NCI-H774 (cell line): ENCODE measurements at places on chromosomes 4 and X.

GRCh38 chr4:151629097-151629783 is 131.6 kb downstream of the GATB start:
- DNase-seq: no peak

GRCh38 chr4:99436462-99436861 is 1.3 kb upstream of the ADH7 start:
- DNase-seq: no peak

- no peak for DNase-seq
Observed at GRCh38 chr4:106818764-106819163, 217.3 kb downstream of the DKK2 start.

DNA sequence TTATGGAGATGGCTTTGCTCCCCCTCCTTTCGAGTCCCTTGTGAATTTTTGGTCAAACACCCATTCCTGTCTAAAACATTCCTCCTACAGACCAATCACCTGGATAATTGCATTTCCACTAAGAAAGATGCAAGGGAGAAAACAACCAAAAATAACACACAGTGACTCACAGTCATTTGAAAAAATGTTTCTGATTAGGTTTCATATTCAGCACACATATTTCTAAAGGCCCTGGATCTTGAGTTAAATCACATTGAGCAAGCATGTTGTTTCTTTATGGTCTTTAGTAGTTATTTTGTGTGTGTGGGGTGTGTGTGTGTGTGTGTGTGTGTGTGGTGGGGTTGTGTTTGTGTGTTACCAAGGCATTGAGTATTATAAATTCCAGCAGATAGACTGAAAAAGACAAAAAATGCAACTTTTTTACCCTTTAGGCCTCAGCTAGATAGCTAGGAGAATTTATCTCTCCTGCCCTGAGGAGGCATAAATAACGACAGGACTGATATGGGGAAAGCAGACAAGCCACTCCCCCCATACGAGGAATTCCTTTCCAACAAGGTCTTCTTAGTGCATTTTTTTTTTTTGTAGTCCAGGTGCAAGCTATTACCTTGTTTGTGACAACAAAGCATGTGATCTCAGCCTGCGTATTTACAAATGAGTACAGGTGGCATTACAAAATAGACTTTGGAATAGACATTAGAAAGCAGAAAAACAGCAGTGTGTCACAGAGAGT is 265.4 kb upstream of the ADGRL3 start:
- peak; percentile 39 for DNase-seq

- no peak for DNase-seq
Observed at GRCh38 chr4:18980516-18981233, 959.1 kb upstream of the LCORL start.

GRCh38 chr4:1401409-1402020 is 4.7 kb downstream of the NKX1-1 start:
- DNase-seq: no peak

DNA sequence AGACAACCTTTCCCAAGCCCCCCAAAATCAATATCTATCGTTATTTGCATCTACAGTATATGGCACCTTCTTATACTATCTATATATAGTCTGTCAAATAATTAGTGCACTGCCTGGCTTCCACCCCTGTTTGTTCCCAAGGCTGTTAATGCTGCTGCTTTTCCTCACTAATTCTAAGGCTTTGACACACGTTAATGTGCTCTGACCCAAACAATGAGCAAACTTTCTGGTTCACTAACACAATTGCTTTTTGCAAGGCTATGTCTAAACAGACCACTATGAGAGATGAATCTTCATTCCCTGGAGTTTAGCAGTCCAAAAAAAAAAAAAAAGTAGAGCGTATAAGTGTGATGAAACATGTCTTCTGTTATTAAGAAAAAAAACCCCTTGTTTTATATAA is 360.9 kb upstream of the AGA start:
- no peak for DNase-seq

GRCh38 chr4:7635445-7636239 is 200.9 kb upstream of the PSAPL1 start:
- peak; percentile 22 for DNase-seq

DNA sequence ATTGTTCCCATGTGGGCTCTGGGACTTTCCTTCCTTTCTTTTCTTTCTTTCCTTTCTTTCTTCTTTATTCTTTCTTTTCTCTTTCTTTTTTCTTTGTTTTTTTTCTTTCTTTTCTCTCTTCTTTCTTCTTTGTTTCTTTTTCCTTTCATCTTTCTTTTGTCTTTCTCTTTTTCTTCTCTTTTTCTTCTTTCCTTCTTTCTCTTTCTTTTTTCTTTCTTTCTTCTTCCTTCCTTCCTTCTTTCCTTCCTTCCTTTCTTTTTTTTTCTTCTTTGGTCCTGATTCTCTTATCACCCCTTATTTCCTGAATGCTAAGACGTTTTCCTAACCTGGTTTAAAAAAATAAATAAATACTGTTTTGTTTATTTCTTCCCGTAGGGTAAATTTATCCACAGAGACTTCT is 93.2 kb downstream of the CRLF2 start:
- DNase-seq: no peak

DNA sequence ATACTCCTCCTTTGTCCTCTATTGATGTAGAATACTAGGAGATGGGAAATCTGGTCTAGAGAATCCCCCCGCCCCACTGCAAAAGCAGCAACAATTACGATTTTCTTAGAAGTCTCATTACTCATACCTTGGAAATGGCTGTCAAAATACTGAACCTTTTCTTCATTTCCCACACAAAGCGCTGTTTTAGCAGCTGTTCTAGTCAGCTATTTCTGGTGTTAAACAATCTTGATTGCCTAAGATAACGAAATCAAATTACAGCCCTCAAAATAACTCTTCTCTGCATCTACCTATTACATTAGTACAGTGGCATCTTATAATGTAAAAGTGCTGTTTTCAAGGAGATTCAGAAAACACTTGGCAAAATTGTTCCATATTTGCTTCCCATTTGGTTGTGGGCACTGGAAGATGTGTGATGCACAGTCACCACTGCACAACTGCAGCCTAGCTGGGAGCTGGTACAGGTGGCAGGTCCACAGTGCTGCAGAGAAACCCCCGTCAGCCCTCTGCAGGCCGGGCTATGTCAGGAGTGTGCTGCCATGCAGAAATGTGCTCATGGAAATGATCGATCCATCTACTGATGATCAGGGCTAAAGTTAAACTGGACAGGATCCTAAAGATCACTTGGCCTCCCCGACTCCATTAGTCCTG is 50.4 kb downstream of the TBC1D9 start:
- no peak for DNase-seq

GRCh38 chrX:13520936-13521335 is 48.5 kb upstream of the EGFL6 start:
- no peak for DNase-seq

DNA sequence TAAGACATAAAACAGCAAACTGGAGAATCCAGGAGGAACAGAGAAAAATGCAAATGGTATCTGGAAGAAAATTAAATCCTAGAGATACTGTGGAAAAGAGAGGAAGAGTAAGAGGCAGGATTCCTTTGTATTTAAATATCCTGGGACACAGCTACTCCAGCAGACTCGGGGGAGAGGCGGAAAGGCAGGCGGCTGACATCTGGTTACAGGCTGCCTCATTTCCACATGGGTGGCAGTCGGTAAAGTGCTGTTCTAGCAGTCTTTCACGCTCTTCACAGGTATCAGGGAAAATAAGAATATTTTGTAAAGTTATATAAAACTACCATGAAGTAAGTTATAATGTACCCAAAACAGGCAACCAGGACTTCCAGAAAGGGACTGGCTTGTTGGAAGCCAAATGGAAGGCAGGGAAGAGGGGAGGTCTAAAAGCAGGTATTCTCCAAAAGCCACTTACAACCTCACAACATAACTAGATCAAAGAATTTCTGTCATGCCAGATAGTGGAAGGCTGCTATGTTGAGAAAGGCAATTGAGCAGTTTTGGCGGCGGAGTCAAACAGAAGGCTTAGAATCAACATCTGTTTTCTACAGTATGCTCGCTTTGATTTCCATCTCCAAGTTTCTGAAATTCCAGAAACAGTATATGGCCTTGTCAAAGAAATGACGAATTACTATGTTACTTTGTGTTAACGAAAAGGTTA is 1.3 kb upstream of the TIGD2 start:
- DNase-seq: no peak

GRCh38 chr4:45350438-45350837 is 624.1 kb upstream of the GNPDA2 start:
- peak; percentile 19 for DNase-seq

GRCh38 chrX:139924696-139925095 is 8.2 kb downstream of the ATP11C start:
- DNase-seq: no peak
